Kidney (tissue), 22 donors: ENCODE measurements at places on chromosomes 5 and 9. TPM values are rescaled to one million over a fixed set of nuclear protein-coding genes. Genes with fewer than 3 reads are reported as not detected.

The XPA gene
- 17.7 TPM for total RNA-seq

The NPR3 gene
- total RNA-seq, result 12.5 TPM

The FRMD3 gene
- total RNA-seq, result 11.0 TPM

The GABRA1 gene
- total RNA-seq, result not detected

The RMI1 gene
- total RNA-seq, result 6.2 TPM

The CCL27 gene
- total RNA-seq, result not detected

The GDA gene
- 31.4 TPM for total RNA-seq

The C9orf50 gene
- 1.1 TPM for total RNA-seq

The GHR gene
- 3.7 TPM for total RNA-seq

The TRIM23 gene
- total RNA-seq, result 15.2 TPM

The SPATA31D4 gene
- total RNA-seq, result not detected

The SH3RF2 gene
- total RNA-seq, result 4.9 TPM

The MCTP1 gene
- total RNA-seq, result 19.3 TPM

The SPINK4 gene
- total RNA-seq, result not detected

The SLC34A3 gene
- 0.13 TPM for total RNA-seq

The SMC5 gene
- 29.6 TPM for total RNA-seq

The CYSRT1 gene
- total RNA-seq, result 0.94 TPM

The MEF2C gene
- total RNA-seq, result 75.4 TPM

The UBE2QL1 gene
- 0.31 TPM for total RNA-seq

The INSYN2B gene
- total RNA-seq, result 0.28 TPM

The FGD3 gene
- 12.1 TPM for total RNA-seq

The IRX1 gene
- total RNA-seq, result 62.0 TPM

The HEMGN gene
- 0.16 TPM for total RNA-seq

The GBGT1 gene
- 21.6 TPM for total RNA-seq

The GADD45G gene
- 7.3 TPM for total RNA-seq

The SEMA5A gene
- total RNA-seq, result 23.3 TPM

The OBP2B gene
- not detected for total RNA-seq

The DRD1 gene
- 0.25 TPM for total RNA-seq

The PCDHA5 gene
- 0.91 TPM for total RNA-seq

The ROR2 gene
- total RNA-seq, result 5.7 TPM

The SPAAR gene
- total RNA-seq, result 5.3 TPM

The NUP214 gene
- 75.3 TPM for total RNA-seq

The C7 gene
- 849 TPM for total RNA-seq

The GABRB2 gene
- total RNA-seq, result 4.4 TPM

The CXCL14 gene
- 104 TPM for total RNA-seq

The PCDH1 gene
- total RNA-seq, result 147 TPM

The SPATA31C1 gene
- not detected for total RNA-seq

The GRM6 gene
- total RNA-seq, result not detected

The SLC46A2 gene
- 0.66 TPM for total RNA-seq

The NXNL2 gene
- total RNA-seq, result 3.6 TPM

The C9orf153 gene
- total RNA-seq, result not detected

The ZFP2 gene
- 2.7 TPM for total RNA-seq

The LCN2 gene
- 198 TPM for total RNA-seq

The CCL28 gene
- total RNA-seq, result 22.8 TPM

The PCDHB16 gene
- total RNA-seq, result 5.1 TPM

The ANKRD34B gene
- 1.5 TPM for total RNA-seq

The SPOCK1 gene
- total RNA-seq, result 15.7 TPM

The SPINK7 gene
- not detected for total RNA-seq

The ISL1 gene
- total RNA-seq, result not detected
